Stimulated activated CD8-positive, alpha-beta memory T cell treated with anti-CD3 and anti-CD28 coated beads, Interleukin-2, amount 100 ng/mL, for 1 hour (primary cell): ENCODE measurements at places on chromosomes 5 and 9.

- DNase-seq = no peak
Observed at GRCh38 chr5:74765201-74765600, 1.7 kb downstream of the GFM2 start.

DNA sequence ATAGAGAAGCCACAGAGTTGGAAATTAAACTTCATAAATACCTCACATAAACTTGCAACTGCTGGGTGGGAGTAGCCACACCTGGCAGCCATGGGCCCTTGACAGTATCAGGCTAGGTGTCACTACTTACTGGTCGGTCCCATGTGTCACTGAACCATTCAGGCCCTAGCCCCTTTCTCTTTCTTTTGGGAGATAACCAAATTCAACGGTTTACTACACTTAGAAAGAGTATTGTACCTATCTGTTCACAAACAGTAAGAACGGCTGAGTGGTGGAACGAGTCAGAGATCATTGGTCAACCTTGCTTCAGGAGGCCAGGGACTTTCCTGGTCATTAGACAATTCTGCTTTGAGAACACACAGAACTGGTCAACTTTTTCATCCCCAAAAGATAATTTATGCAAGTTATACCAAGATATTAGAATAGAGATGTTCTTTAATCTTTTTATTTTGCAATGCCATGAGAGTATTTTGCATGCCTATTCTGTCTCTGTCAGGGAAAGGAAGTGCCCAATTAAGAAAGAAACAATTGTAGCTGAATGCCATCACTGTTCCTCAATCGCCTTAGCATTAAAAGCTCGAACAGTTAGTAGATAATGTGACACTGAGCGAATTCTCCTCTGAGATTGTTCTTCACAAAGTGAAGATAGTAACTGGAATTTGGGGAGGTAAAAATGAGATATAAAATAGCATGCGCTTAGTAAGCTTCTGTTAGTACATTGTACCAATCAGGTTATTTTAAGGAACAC is 50.9 kb downstream of the GOLPH3 start:
- no peak for DNase-seq

GRCh38 chr5:5374009-5374715 is 48.3 kb upstream of the ICE1 start:
- no peak for DNase-seq

- DNase-seq = no peak
Observed at GRCh38 chr9:13993632-13994185, 320.2 kb downstream of the NFIB start.

DNA sequence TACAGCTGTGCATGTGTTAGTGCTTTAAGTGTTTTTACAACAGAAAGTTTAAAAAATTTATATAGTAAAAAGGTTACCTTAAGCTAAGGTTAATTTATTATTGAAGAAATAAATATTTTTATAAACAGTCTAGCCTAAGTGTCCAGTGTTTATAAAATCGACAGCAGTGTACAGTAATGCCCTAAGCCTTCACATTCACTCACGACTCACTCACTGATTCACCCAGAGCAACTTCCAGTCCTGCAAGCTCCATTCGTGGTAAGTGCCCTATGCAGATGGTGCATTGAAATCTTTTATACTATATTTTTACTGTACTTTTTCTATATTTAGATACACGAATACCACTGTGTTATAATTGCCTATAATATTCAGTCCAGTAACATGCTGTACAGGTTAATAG is 159.1 kb downstream of the ROR2 start:
- DNase-seq = no peak

DNA sequence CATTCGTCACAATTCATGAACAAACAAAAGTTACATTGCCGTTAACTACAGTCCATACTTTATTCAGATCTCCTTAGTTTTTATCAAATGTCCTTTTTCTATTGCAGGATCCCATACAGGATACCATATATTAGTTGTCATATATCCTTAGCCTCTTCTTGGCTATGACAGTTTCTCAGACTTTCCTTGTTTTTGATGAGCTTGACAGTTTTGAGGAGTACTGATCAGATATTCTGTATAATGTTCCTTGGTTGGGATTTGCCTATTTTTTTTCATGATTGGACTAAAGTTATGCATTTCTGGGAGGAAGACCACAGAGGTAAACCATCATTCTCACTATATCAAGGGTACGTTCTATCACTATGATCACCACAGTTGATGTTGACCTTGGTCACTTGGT is 1627.4 kb upstream of the C9orf72 start:
- DNase-seq = no peak

DNA sequence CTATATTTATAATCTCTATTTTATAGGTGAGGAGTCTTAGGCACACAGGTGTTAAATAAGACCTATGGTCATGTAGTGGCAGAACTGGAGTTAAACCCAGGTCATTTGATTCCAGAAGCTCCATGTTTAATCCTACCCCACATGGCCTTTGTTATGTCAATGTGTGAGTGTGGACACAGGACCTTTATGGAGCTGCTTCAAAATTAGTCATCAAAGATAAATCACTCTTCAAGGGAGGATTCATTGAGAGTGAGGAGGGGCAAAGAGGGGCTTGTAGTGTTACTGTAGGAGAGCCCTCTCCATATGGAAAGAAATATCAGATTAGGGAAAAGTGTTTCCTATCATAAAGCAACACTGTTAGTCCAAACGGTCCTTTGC is 74.6 kb upstream of the ARRDC3 start:
- DNase-seq = no peak

GRCh38 chr5:19734776-19735175 is 253.2 kb downstream of the CDH18 start:
- no peak for DNase-seq

DNA sequence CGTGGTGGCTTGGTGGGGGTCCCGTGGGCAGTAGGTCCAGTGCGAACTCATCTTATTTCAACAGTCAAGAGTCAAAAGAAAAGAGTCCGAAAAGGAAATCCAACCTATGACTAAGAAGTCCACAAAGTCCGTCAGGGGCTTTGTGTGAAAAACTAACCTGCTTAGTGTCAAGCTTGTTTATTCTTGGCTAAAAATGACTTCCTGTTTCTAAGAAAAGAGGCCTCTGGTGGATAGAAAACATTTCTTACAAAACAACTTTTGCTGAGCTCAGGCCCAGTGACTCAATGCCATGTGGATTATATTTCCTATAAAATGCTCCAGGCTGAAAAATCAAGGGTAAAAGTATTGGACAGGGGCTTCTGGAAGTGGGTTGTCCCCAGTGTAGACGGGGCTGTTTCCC is 105.9 kb downstream of the GADD45G start:
- DNase-seq = no peak
